ENCODE measurements at places on chromosomes 3 and 15.

DNA sequence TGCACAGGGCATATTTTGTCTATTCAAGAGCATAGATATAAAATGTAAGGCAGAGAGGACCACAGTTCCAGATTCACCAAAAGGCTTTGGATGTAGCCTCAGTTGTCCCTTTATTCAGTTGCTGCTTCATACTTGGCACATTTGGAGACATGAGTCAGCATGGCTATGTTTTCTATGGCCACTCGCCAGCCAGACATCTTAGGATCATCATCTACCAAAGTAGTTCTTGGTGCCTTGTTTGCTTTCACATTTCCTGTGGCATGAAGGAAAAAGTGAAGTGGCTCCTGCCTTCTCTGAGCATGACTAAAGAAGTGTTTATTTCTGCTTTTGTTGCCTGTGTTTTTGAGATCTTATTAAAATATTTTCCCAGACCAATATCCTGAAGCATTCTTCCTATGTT, 7.2 kb downstream of the SUSD5 start:
- no peak for DNase-seq

DNA sequence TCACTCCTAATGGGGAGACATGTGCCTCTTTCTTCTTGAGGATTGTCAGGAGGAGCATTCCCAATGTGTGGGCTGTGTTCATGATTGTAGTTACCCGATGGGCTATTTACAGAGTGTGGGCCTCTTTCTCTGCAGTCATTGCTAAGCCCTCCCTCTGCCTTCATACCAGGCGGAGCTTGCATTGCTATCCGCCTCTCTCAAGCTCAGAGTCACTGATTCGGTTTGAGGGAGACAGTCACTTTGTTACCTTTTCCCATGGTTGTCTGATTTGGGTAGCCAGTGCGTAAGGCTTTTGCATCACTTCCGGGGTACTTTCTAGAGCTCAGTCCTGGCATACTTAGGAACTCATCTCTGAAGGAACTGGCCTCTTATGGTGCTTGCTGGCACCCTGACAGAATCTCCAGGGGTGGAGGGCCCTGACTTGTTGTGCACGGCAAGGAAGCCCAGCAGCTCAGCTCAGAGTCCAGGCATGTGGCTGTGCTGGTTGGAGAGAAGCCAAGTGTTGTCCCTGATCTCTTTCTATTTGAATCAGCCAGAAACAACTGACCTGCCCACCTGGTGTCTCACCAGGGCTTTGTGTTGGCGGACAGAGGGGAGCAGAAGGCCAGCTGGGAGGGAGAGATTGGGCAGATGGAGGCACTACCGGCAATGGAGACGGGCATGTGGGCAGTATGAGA, 79.8 kb downstream of the EPHB1 start:
- DNase-seq = no peak

- no peak for DNase-seq
These were observed 60.4 kb downstream of the MESD start for GRCh38 chr15:80929225-80929624.

- no peak for DNase-seq
These were observed 1.5 kb downstream of the CAND2 start for GRCh38 chr3:12797892-12798558.

DNA sequence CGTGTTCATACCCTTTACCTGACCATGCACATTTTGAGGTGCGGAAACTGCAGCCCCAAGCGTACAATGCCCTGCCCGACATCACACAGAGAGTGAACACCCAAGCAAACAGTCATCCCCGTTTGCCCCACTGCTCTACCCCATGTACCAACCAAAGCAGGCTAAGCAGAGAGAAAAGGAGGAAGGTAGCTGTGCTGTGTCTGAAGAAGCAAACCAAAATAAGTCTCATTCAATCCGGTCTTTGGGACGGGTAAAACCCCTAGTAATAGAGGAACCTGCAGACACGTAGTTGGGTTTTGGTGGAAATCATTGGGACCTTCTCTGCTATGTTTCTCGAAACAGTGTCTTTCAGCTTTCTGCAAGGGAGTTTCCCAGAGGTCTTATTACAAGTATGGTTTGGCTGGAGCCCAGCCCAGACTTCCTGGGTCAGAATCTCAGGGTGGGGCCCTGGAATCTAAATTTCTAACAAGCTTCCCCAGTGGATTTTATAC, 164.6 kb upstream of the HES1 start:
- DNase-seq = no peak

DNA sequence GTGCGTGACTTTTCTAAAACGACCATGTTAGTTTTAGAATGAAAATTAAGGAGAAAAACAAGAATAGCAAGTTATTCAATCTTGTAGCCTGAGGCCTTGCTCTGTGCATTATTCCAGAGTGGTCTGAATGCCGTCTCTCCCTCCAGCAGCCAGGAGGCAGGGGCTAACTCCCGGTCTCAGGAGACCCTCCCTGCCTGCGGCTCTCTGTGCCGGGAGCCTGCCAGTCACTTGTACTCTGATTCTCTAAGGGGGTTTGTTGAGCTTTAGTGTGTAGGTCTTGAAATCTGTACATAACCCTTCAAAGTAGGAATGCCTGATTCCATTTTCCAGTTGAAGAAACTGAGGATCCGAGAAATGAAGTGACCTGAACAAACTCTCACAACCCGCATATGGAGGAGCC, 97.3 kb downstream of the ARNT2 start:
- no peak for DNase-seq

GRCh38 chr3:32684029-32684799, 774 bp upstream of the CNOT10 start:
- DNase-seq = no peak

GRCh38 chr3:183151086-183151485, 11.4 kb downstream of the LAMP3 start:
- DNase-seq = no peak

DNA sequence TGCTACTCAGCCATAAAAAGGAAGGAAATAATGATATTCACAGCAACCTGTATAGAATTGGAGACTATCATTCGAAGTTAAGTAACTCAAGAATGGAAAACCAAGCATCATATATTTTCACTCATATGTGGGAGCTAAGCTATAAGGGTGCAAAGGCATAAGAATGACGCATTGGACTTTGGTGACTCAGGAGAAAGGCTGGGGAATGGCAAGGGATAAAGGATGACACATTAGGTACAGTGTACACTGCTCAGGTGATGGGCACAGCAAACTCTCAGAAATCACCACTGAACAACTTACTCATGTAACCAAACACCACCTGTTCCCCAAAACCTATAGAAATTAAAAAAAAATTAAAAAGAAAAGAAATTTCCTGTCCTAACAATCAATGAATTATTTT, 42.7 kb downstream of the ALCAM start:
- DNase-seq = no peak

DNA sequence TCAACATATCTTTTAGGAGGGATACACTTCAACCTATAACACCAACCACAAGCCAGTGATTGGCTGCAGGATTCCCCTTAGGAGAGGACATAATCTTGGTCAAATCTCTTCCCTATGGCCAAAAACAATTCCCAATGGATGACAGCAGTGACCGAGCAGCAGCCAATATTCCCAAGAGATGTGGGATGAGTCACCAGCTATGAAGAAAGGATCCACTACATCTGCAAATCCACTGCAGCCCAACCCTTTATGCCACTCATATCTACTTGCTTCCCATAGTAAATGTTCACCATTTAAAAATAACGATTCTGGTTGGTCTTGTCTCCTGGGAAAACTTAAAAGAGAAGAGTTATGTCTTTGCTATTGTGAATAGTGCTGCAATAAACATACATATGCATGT, 4.5 kb upstream of the IQCF5 start:
- no peak for DNase-seq

DNA sequence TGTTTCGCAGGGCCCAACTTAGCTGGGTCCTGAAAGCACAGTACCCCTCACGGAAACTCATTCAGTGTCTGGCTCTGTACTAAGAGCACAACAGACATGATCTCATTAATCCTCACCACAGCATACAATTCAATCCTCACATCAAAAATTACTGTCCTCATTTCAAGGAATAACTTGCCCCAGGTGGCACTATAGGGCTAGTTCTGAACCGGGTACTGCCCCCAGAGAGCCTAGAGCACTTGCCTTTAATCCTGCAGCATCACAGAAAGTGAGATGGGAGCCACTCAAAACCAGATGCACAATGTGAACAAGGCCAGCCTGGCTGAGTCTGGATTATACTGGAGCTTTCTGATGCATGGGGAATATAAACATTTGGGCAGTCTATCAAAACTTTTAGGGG, 122.6 kb downstream of the OSBPL10 start:
- no peak for DNase-seq

- DNase-seq = no peak
These were observed 32.1 kb downstream of the TFDP2 start for GRCh38 chr3:142117056-142117851.

- DNase-seq = no peak
These were observed 2.0 kb downstream of the RSRC1 start for GRCh38 chr3:158111861-158112260.

- DNase-seq = no peak
These were observed 122.0 kb downstream of the MECOM start for GRCh38 chr3:169541528-169541927.

DNA sequence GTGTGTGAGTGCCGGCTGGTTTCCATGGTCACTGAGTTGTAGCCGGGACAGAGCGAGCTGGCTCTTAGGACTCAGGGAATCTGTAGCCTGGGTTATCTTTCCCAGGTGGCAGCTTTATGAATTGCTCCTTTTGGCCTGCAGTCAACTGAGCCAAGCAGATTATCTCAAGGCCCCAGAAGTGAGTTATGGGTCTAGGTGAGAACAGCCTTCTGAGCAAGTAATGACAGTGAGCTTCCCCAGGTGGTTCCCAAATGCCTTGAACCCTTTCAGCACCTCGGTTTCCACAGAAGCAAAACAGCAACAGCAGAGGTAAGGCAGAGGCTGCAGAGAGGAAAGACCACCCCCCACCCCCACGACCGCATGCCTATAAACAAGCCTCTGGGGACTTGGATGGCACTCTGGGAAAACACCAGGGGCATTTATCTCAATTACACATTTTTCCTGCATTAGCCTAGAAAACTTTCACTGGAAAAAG, 56.7 kb upstream of the DGKG start:
- no peak for DNase-seq

DNA sequence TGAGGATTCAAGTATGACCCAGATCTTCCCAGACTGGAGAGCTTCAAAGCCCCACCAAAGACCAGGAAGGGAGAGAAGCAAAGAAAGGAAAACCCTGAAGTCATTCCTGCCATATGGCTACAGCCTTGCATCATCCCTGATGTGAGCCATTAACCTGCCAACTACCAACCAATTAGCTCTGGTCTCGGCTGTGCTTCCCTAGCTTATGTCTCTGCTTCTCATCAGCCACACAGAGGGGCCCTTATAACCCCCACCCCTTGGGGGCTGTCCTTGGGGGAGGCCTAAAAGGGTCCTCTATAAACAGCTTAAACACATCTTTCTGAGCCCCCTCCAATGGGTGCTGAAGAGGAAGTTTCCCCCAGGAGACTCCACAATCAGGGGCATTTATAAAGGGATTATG, 52.8 kb downstream of the NOX5 start:
- no peak for DNase-seq

DNA sequence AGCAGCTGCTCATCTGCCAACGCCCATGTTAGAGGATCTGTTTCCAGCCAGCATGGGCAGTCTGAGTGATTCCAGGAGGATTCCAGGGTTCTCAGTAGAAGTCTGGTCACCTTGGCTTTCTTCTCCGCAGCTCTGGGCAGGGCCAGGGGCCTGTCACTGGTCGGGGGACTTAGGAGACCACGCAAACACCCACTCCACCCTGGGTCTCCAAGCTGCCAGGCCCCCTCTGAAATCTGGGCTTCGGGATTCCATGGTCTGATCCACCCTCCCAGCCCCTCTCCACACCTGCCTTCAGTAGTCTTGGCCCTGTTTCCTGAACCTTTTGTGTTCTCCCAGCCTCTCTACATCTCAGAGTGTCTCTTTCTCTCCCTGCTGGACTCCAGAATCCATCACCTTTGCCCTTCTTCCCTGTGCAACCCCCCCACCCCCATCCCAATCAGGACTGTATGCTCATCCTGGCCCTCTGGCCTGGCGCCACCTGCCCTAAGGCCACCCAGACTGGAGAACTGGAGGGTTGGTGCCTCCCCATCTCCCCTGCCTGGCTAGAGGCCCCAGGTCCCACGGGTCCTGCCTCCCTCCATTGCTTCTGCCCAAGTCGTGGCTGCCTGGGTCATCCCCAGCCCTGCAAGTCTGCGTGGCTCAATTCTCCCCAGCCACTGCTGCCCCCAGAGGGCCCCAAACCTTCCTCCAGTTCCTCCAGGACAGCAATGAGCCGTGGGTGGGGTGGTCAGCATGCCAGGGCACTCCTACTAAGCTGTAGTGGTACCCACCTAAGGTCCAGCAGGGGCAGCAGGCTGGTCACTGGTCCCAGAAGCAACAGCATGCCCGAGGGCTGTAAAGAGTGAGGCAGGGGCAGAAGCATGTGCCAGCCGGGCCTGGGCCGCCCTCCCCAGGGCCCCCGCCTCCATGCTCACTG, 102.8 kb downstream of the TBC1D2B start:
- DNase-seq = no peak

- no peak for DNase-seq
These were observed 47.9 kb downstream of the TLE3 start for GRCh38 chr15:70049701-70050301.

DNA sequence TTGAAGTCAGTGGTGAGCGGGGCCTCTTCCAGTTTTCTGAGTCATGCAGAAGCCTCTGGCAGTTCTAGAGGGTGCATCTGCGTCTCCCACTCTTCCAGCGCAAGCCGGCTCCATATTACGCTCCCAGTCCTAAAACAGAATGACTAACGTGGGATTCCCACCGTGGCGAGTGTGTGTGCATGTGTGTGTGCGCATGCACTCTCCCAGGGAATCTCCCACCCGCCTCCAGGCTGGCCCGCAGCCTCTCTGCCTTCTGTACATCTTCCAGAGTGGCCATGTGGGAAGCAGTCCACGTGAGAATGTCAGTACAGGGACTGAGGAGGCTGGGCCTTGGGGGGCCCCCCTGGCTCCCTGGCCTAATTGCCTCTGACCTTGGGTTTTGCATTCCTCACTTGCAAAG, 87.7 kb downstream of the LSM3 start:
- DNase-seq = no peak

- no peak for DNase-seq
These were observed 84.7 kb downstream of the EOMES start for GRCh38 chr3:27637346-27637995.

DNA sequence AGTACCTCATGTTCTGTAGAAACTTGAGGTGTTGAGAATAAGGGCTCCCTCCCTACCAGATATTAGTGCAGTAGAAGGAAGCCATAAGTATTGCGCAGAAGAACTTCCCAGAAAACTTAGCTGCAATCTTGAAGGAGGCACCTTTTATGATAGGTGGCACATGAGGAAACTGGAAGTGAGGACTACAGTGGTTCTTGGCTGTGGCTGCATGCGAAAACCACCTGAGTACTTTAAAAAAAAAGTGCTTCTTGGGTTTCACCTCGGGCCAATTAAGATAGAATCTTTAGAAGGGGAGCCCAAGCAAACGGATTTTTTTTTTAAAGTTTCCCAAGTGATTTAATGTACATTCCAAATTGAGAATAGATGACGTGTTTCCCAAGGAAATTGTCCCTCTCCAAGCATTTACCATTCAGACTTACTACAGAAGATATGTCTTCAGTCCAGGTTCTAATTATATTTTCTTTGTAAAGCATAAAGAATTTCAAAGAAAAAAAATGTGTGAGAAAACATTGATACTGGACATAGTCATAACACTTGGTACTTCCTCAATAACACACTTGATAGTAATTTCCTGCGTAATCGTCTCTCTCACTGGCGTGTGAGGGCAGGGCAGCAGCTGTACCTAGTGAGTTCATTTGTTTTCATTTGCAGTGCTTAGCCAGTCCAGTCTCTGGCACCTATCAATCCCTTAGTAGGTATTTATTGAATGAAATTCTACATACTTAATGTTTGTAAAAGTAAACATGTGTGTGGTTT, 12.3 kb upstream of the NR1I2 start:
- no peak for DNase-seq
